ENCODE measurements at places on chromosomes 7 and 10. TPM values are rescaled to one million over a fixed set of nuclear protein-coding genes. Genes with fewer than 3 reads are reported as not detected.

DNA sequence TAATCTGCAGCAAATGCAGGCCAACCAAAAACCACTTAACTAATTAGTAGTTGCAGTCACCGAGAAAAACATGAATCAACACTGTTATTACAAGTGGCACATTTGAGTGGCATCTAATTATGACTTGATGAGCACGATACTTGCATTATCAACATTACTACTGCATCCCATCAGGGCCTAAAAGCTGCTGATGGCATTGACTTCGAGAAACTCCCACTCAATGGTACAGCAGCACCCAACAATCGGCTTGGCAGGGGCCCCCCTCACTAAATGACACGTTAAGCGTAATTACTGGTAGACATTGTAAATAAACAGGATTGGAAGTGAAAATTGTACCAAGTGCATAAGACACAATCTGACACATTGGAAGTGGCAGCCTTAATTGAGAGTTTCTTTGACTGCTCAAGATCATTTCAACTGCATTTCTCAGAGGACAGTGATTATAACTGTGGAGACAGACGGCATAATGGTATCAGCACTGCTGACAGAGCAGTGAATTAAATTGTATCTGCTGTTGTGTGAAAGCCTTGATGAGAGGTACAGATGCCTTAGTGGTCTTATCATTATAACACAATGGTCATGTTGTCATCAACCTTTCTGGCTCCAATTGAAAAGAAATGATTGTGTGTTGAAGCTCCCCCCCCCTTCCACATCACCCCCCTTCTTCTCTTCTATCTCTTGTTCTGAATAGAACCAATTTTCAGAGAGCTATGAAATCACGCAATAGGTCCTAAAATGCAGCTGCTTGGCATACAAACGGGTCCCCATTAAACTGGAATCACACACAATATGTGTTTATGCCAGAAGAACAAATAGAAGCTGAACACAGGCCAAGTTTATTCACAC lies 43.4 kb downstream of the SHTN1 start:
- no peak for DNase-seq

DNA sequence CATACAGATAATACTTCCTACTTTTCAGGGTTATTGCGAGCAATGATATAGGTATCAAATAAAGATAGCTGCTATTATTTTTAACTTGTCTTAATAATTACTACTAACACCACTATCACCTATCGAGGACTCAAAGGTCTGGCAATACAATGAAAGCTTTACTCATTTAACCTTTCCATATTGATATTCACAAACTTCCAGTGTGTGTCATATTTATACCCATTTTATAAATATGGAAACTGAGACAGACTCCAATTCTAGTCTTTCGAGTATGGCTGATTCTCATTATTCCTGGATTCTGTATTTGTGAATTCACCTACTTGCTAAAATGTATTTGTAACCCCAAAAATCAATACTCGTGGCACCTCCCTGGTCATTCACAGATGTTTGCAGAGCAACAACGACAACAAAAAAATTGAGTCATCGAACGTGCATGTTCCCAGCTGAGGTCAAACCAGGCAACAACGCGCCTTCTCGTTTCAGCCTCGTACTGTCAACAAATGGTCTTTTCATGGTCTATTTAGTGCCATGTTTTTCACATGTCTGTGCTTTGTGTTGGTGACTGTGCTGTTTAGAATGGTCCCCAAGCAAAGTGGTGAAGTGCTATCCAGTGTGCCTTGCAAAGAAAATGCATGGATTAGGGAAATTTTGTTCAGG lies 51.7 kb downstream of the SMURF1 start:
- DNase-seq, result no peak

GRCh38 chr7:3238525-3239210 lies 62.4 kb upstream of the SDK1 start:
- DNase-seq, result no peak

DNA sequence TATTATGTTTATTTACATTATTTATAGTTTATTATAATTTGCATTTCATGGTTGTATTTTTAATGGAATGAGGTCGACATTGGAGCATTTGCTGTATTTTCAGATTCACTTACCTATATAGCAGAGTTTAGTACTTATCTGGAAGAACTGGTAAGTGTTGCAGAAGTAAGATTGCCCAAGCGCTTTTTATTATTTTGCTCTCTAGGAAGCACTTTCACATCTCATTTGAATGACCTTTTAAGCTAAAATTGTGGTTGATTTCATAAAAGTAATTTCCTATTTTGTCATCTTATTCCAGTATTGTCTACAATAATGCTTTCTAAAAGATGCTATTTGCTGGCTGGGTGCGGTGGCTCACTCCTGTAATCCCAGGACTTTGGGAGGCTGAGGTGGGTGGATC lies 28.6 kb downstream of the SEC61A2 start:
- no peak for DNase-seq

Gene CRHR2
- not detected for total RNA-seq

Gene GPR22
- total RNA-seq, result not detected

Gene MRLN
- not detected for total RNA-seq
